ENCODE measurements at places on chromosomes 3 and 15.

DNA sequence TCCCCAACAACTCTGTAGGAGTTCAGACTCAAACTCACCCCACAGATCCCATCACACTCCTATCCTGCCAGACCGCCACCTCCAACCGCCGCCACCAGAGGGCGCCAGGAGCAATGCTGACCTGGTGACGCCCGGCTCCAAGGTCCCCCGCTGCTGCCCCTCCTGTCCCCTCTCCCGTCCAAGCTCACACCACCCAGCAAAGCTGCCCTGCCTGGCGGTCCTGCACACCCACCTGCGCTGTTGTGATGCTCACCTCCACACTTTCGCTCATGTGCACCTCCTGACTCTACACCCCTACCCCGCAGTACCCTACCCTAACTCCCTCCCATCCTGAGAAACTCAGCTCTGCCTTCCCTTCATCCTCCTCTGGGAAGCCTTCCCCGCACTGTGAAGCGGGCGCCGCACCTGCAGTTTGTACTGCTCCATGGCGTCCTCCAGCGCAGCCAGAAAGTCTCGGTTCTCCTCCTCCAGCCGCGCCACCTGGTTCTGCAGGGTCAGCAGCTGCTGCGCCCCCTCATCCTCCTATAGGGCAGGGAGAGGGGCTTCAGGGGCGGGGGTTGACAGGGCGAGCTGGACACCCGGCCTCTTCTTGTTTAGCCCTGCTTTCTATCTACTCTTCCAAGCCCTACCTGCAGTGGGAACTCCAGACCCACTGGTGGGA is 7.9 kb downstream of the KIF7 start:
- DNase-seq = peak; percentile 86

DNA sequence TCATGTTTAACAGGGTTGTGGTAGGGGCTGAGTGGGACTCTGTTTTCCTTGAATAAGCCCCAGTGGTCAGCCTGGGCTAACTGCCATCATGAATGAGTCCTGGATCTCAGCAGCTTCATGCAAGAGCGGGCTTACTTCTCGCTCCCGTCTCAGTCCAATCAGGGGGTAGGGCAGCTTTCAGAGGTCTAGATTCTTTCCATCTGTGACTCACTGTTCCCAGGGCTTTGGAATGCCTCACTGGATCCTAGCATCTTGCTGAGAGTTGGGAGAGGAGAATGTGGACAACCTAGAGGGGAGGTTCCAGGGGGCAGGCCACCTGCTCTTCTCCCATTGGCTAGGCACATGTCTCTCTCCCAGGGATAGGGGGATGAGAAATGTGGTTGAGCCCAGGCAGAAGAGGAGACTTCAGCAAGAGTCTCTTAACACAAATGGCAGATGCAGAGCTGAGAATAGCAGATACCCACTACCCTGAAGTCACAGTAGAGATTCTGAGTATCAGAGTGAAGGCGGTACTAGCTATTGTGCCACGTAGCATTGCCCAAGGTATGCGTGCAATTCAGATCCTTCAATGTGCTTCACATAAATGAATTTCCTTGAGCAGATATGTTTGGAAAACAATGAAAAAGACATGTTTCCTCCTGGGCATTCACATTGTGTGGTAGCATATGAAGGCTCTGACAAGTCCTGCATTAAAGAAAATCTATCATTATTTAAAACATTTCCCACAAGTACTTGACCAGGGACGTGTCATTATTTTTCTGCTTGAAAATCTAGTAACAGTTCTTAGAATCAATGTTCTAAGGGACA is 257.7 kb upstream of the PROK2 start:
- no peak for DNase-seq

GRCh38 chr3:26963361-26963743 is 340.8 kb downstream of the LRRC3B start:
- DNase-seq = no peak

GRCh38 chr15:61112231-61112630 is 116.9 kb downstream of the RORA start:
- no peak for DNase-seq

DNA sequence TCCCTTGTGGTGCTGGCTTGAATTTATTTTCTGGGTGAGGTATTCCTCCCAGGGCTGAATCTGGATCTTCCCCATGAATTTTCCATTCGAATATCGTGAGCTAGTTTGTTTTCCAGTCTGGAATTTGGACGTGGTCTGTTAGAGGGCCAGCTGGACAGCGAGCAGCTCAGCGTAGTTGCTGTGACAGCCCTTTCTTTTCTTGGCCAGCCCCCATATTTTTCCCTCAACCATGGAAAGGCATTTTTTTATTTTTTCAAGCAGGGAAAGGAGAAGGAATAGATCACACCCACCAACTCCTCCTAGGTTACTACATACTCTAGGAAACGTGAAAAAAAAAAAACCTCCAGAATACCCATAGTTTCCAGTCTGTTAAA is 152.0 kb downstream of the KLHL25 start:
- no peak for DNase-seq

GRCh38 chr15:34933432-34933975 is 36.0 kb downstream of the AQR start:
- no peak for DNase-seq

DNA sequence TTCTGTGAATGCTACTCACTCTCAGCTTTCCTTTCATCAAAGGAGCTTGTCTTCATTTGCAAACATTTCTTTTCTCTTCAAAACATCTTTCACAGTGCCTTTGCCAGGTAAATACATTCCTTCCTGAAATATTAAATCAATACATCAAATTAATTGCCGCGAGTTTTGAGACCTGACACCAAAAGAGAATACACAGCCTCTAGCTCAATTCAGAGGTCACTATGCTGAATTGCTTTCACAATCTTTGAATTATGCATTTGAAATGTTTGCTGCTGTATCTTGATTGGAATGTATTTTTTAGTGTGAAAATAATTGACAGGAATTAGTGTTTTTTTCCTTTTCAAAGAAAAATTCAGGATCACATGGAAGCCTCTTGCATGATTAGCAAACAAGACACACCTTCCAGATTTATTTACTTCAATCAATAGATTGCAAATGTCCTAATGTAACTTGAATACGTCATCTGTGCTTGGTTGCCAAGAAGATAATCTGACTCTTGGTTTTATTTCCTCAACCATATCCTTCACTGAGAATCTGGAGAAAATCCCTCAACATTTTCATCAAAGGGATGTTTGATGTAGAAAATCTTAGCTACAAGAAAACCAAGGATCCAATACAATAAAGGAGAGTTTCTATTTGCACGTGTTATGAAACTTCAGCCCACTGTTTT is 83.6 kb downstream of the KCNH8 start:
- DNase-seq = no peak

DNA sequence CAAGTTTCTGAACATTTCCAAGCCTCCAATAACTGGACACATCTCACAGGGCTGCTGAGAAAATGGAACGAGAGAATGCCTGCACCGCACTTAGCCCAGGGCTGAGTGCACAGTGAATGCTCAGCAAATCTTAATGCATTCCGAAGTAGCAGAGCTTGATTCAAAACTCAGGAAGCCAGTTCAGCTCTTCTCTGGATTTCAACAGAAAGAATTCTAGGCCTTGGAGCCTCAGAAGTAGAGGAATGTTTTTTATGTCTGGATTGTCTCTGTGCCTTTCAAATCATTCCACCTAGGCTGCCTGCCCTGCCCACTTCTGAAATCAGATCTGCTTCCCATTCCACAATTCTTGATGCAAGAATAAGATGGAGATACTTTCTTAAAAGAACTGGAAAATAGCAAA is 9.6 kb upstream of the FOXP1 start:
- DNase-seq = no peak

- no peak for DNase-seq
These were observed 114.3 kb downstream of the NAALADL2 start for GRCh38 chr3:174973465-174973864.

DNA sequence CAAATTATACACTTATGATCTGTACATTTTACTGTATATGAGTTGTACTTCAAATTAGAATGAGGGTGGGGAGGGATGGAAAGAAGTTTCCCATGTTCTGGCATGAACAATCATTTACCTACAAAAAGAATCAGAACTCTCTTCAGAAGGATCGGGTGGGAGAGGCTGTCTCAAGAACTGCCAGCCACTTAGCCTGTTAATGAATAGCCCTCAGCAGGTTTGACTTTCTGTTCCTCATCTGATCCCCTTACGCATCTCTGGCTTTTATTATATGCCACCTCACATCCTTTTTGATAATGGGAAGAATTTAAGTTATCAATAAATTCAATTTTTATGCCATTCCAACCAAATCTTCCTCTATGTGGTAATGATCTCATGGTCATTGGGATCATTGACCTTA is 168.3 kb upstream of the TGFBR2 start:
- no peak for DNase-seq

DNA sequence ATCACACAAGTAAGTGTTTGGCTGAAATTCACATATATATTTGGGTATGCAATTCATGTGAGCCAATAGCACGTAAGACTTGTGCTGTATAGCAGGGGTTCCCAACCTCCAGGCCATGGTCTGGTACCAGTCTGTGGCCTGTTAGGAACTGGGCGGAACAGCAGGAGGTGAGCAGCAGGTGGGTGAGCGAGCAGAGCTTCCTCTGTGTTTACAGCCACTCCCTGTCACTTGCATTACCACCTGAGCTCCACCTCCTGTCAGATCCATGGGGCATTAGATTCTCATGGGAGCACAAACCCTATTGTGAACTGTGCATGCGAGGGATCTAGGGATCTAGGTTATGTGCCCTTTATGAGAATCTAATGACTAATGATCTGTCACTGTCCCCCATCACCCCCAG is 59.7 kb downstream of the MAP3K13 start:
- no peak for DNase-seq

DNA sequence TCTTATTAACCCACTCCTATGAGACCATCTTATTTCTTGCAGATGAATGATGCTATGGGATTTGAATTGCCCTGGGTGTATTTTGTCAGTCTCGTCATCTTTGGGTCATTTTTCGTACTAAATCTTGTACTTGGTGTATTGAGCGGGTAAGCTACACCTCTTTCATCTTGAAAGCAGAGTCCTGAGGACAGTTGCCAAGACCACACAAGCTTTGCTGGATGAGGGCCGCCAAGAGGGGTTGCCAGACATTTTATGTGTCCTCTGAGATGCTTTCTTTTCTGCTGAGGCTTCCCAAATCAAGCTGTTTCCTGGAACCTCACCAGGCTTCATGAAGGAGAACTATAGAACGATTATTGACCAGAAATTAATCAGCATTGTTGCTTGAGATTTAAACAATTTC is 173.2 kb downstream of the CHDH start:
- no peak for DNase-seq

DNA sequence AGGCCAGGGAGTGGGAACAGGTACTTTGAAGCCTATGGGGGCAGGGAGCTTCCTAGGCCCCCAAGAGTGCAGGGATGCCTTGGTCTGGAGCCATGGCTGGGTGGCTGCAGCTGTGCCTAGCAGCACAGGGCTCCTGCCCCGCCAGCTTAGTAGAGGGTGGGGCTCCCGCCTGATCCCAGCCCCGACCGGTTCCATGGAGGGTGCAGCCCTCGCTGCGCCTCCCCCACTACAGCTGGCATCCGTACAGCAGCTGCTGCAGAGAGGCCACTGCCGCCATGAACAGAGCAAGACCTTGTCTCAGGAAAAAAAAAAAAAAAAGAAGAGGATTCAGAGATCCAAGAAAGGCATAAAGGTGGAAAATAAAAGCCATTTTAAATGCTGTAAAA is 277.2 kb downstream of the UBE2E2 start:
- DNase-seq = no peak

DNA sequence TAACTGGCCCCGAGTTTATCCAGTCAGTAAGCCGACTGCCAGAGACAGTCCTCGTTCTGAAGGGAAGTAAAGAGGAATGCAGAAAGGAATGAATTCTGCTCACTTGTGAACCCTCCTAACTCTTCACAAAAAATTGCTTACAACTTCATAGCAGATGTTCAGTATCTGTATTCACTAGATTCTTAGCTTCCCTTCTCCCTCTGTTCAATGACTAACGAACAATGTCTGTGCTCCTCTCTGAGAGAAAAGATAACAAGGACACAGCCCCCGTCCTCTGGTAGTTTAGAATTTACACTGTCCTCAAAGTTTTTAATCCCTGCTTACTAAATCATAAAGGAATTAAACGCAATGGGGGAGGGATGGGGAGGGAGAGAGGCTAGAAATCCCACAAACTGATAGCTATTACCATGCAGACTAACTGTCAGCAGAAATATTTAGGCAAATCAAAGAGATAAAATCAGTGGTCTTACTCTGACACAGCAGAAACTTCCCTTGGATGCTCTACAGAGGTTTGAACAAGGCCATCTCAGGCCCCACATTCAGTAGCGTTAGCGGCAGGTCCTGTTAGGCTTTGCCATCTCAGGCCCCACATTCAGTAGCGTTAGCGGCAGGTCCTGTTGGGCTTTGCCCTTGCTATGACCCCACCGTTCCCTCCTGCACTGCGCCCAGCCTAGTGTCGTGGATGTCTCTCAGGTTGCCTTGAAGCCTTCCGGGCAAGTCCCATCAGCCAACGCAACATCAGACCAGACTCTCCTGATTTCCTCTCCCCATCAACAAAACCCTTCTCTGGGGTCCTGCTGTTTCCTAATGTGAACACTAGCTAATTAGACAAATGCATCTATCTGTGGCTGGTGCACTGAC is 23.4 kb downstream of the NRROS start:
- DNase-seq = no peak

- DNase-seq = no peak
These were observed 161.8 kb upstream of the TOPAZ1 start for GRCh38 chr3:44079916-44080315.

- DNase-seq = no peak
These were observed 47.3 kb downstream of the WWTR1 start for GRCh38 chr3:149610351-149611105.

GRCh38 chr3:40680685-40681657 is 156.2 kb downstream of the ZNF621 start:
- DNase-seq = no peak

DNA sequence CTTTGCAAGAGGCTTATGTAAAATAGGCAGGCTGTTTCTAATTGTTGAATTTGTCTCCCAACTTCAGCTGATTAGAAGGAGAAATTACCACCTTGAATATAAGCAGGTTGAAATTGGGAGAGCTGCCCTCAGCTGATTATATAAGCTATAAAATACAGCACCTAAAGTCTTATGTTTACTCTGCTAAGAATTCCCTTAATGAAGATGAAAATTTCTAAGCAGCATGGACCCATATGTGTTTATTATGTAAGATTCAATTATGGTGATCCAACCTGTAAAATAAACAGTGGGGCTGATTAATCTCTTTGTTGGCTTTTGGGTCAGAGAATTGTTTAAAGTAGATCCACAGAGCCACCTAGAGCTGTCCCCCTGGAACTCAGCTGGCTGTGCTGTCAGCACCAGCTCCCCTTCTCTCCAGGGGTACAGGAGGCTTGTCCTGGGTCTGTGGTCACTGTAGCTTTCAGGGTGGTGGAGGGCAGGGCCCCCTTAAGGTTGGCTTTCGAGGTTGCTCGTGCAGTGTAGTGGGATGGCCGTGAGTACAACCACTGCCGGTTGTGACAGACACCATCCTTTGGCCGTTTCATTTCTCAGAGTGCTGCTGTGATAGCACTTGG is 9.5 kb downstream of the SLCO3A1 start:
- no peak for DNase-seq
